ENCODE measurements at places on chromosomes 7 and 10. TPM values are rescaled to one million over a fixed set of nuclear protein-coding genes. Genes with fewer than 3 reads are reported as not detected.

The PDE6C gene
- total RNA-seq: not detected

The DGKI gene
- 0.09 TPM for total RNA-seq

DNA sequence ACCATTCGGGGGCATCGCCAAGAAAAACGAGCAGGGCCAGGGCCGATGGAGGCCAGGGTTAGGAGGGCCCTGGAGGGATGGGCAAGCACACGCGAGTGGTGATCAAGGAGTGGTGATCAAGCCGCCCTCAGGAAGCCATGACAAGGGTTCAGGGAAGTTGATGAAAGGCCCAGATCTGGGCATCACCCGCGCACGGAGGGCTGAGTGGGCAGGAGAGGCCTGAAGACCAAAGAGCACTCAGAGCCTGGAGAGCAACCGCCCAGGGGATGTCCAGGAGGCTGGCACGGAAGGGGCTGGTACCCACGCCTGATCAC is 114.6 kb downstream of the WDR37 start:
- H3K27ac ChIP-seq: no peak overlapping the region
- no peaks in the 10 kb centered on the region for H3K27me3 ChIP-seq
- no peak for DNase-seq
- no peaks in the 10 kb centered on the region for H3K4me1 ChIP-seq
- H3K4me3 ChIP-seq: no peak overlapping the region

DNA sequence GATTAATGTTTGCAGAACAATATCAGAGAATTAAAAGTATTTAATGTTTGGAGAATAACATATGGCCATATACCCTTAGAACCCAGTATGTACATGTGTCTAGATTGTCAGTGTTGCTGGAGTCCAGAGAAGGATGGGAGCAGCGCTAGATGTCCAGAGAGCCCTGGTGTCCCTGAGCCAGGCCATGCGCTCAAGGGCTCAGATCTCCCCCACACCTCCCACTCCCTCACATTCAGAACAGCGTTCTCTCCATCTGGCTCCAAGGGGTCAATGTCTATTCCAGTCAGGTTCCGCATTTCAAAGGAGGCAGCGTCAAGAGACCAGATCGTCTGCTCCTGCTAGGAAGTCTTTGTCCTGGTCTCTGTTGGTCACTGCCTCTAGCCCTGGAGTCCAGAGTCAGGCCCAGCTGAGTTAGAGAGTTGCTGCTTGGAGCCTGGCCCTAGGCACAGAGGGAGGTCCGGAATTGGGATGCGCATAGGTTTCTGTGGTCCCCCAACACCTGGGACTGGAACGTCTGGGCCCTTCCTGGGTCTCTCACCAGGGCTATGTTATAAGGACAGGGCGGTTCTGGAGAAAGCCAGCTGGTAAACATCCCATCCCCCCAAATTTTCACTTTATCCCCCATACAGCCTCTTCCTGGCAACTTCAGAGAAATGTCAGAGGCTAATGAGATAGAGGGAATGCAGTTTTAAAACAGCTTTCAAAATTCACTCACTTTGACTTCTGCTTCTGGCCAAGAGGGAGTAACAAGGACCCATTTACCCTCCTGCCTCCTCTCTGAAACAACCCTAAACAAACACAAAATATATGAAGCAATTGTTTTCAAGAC is 6.5 kb upstream of the WDR86 start:
- no peak overlapping the region for H3K27ac ChIP-seq
- DNase-seq: no peak
- H3K36me3 ChIP-seq: no peaks in the 10 kb centered on the region
- no peak overlapping the region for H3K4me3 ChIP-seq

GRCh38 chr10:44295644-44296241 is 89.2 kb downstream of the CXCL12 start:
- no peak overlapping the region for H3K4me3 ChIP-seq
- no peaks in the 10 kb centered on the region for H3K36me3 ChIP-seq
- H3K27ac ChIP-seq: no peak overlapping the region
- no peak for DNase-seq
- no peaks in the 10 kb centered on the region for H3K27me3 ChIP-seq
- H3K4me1 ChIP-seq: peaks cover 21% of the 10 kb centered on the region

DNA sequence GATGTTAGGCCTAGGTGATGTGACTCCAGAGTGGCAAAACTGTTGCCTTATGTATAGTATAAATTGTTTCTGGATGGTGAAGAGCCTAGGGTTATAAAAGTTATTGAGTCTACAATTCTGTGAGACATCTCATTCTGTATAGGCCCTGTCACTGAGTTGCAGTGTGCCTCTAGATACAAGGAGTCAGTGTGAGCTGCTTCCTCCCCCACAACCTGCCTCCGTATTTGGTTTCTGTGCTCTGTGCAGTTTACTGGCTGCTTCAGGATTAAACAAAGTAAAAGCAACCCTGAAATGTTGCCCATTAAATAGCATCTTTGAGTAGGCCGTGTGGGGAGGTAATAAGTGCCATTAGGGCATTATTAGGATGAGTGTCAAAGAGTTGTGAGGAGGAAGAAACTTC is 1.9 kb upstream of the IFRD1 start:
- no peak for DNase-seq
- H3K4me1 ChIP-seq: peaks cover 25% of the 10 kb centered on the region
- H3K27me3 ChIP-seq: no peaks in the 10 kb centered on the region
- no peaks in the 10 kb centered on the region for H3K36me3 ChIP-seq
- no peak overlapping the region for H3K27ac ChIP-seq
- H3K4me3 ChIP-seq: no peak overlapping the region

GRCh38 chr10:14571866-14572507 is 202.7 kb downstream of the FAM107B start:
- DNase-seq: peak; percentile 87
- H3K27ac ChIP-seq: peak overlapping the region; percentile 71
- H3K36me3 ChIP-seq: peaks cover 9% of the 10 kb centered on the region

DNA sequence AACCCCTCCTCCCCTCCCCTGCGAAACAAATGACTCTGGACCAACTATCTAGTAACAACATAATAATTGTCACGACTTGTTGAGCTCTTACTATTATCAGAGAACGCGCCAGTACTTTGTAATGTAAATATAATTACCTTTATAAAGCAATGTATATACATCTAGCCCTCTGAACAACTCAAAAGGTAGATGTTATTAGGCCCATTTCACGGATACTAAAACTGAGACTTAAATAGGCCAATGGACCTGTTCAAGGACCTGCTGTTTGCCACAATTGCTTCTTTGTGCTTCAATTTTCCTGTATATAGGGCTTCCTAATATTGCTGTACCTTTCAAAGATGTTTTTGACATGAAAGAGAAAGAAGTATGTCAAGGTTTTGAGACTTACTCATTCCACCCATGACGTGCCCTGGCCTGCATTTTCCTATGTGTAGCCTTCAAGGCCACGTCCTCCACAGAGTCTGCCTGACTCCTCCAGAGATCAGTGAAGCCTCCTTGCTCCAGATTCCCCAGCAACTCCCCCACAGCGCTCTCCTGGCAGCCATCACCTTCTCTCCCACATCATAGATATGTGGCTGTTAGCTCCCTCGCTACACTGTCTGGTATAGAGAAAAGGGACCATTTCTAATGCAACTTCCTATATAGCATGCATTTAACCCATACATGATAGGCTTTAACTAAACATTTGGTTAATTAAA is 156.6 kb downstream of the SKIDA1 start:
- no peaks in the 10 kb centered on the region for H3K27me3 ChIP-seq
- peaks cover 15% of the 10 kb centered on the region for H3K4me1 ChIP-seq
- no peak overlapping the region for H3K27ac ChIP-seq
- no peaks in the 10 kb centered on the region for H3K36me3 ChIP-seq
- no peak for DNase-seq

DNA sequence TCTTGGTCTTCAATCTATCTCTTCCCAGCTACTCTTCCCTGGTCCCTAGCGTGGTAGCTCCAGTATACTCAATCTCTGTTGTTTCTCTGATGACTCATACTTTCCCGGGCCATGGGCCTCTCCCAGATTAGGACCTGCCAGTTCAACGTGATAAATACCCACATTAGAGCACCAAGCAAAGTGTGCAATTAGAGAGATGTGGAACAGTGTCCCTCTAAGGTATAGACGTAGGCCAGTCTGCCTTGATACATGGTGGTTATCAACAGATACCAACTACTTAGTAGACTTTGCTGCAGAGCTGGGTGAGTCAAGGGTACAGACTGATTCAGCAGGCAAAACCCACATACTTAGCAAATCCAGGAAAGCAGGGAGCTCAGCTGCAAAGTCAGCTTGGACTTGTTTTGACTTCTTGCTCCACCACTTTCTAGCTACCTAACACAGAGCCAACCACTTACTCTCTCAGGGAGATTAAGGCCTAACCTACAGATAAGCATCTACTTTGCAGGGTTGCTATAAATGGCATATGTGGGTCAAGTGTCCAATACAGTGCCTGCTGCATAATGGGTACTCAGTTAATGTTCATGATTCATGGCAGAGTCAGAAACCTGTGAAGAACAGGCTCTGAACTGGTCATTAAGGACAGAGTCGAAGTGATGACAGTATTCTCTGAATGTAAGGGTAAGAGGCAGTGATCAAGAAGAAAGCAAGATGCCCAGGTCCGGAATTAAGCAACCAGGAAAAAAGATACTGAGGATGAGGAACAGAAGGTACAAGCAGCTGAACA is 176.1 kb downstream of the CHN2 start:
- H3K4me1 ChIP-seq: no peaks in the 10 kb centered on the region
- no peak overlapping the region for H3K4me3 ChIP-seq
- H3K36me3 ChIP-seq: no peaks in the 10 kb centered on the region
- H3K27ac ChIP-seq: no peak overlapping the region
- no peak for DNase-seq
- H3K27me3 ChIP-seq: no peaks in the 10 kb centered on the region

GRCh38 chr10:119197921-119198320 is 9.4 kb upstream of the GRK5 start:
- DNase-seq: no peak
- H3K4me1 ChIP-seq: peaks cover 6% of the 10 kb centered on the region
- H3K36me3 ChIP-seq: no peaks in the 10 kb centered on the region

DNA sequence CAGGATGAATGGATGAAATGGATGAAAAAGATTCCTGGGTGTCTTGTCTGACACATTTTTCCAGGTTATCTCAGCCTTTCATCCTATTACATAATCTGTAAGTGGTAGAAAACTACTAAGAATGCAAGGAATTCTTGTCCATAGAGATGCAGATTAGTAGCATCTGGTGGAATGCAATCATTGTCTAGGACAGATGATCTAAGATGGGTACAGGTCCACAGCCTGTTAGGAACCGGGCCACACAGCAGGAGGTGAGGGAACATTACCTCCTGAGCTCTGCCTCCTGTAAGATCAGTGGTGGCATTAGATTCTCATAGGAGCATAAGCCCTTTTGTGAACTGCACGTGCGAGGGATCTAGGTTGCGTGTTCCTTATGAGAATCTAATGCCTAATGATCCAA is 225.0 kb downstream of the CALN1 start:
- no peaks in the 10 kb centered on the region for H3K27me3 ChIP-seq
- H3K27ac ChIP-seq: no peak overlapping the region
- H3K4me1 ChIP-seq: no peaks in the 10 kb centered on the region
- H3K36me3 ChIP-seq: no peaks in the 10 kb centered on the region
- no peak for DNase-seq

- DNase-seq: no peak
- no peak overlapping the region for H3K27ac ChIP-seq
- peaks cover 4% of the 10 kb centered on the region for H3K36me3 ChIP-seq
- no peak overlapping the region for H3K4me3 ChIP-seq
- H3K4me1 ChIP-seq: peaks cover 33% of the 10 kb centered on the region
Measured at GRCh38 chr7:135665042-135665441, 2.7 kb downstream of the STMP1 start.

DNA sequence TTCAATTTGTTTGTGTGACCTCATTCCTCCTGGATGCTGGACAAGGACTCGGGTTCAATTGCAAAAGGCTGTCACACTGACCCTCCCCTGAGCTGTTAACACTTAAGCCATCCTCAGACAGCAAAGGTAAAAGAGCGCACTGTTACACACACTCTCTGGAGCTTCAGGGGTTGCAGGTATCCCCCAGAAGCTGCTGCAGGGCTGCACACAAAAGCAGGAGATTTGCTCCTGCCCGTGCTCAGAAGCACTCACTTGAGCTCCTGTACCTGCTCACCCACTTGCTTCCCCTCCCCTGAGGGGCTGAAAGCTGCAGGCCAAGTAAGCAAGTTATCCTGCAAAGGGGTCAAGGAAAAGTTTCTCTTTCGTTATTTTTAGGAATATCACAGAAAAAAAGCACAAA is 886.2 kb upstream of the ZWINT start:
- H3K27ac ChIP-seq: no peak overlapping the region
- no peaks in the 10 kb centered on the region for H3K36me3 ChIP-seq
- H3K4me1 ChIP-seq: no peaks in the 10 kb centered on the region
- DNase-seq: no peak
- no peak overlapping the region for H3K4me3 ChIP-seq

DNA sequence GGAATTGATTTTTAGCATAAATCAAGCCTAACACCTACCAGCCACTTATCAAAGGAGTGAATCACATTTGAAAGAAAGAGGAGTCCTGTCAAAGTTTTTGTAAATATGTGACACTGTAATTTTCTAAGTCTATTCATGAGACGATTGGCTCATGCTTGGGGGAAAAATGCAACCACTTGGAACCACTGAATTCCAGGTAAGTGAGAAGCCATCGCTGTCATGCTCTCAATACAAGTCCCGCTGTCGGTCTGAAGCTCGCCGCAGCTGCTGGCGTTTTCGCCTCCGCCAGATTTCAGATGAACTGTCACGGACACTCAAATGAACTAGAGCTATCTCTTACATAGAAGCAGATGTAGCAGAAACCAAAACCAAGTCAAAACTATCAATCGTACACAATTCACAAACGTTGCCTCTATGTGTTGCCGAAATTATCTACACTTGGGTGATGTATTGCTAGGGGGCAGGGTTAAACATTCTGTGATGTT is 279.8 kb upstream of the FZD8 start:
- no peaks in the 10 kb centered on the region for H3K36me3 ChIP-seq
- H3K27me3 ChIP-seq: no peaks in the 10 kb centered on the region
- H3K4me3 ChIP-seq: no peak overlapping the region

DNA sequence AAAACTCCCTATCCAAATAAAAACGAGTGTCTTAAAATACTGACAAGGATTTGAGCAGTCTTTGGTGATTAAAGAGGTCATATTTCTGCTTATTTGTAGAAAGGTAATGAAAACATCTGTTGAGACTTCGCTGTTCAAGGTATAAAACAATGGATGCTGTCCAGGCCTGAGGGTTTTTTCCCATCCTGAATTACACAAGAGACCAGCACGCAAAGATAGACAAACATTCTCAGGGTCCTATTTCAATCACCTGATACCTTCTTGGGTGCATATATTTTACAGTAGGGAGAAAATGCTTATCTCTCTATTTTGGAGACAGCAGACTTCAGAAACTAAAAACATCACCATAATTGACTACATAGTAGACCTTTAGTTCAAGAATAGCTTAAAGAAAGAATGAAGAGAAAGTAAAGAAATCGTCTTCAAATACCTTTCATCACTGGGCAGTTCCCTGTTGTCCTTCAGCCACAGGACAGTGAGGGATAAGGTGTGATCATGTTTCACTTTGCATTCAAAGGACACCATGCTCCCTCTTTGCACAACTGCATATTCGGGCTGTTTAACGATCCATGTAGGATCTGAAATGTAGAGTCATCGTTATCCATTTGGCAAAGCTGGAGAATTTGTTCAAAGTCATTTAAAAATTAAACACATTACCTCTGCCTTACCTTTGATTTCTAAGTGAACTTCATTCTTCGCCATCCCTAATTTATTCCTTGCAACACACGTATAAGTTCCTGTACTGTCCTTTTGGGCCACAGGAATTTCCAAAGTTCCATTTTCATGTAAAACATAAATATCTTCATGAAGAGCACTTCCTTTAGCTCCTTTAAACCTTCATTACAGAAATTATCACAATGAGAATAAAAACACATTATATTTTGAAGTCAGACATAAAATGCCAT is 63.7 kb upstream of the LAMB4 start:
- no peak overlapping the region for H3K4me3 ChIP-seq
- no peaks in the 10 kb centered on the region for H3K27me3 ChIP-seq
- no peaks in the 10 kb centered on the region for H3K36me3 ChIP-seq

GRCh38 chr10:11491087-11491486 is 120.4 kb downstream of the USP6NL start:
- H3K27ac ChIP-seq: no peak overlapping the region
- no peak overlapping the region for H3K4me3 ChIP-seq
- no peaks in the 10 kb centered on the region for H3K4me1 ChIP-seq
- DNase-seq: no peak
- peaks cover 29% of the 10 kb centered on the region for H3K36me3 ChIP-seq
